ENCODE measurements at places on chromosomes 6 and 20. TPM values are rescaled to one million over a fixed set of nuclear protein-coding genes. Genes with fewer than 3 reads are reported as not detected.

The KIF6 gene
- total RNA-seq: 0.83 TPM

The CAGE1 gene
- total RNA-seq: under 0.01 TPM

The CD24 gene
- 0.26 TPM for total RNA-seq

The EDN1 gene
- 0.26 TPM for total RNA-seq

The REM1 gene
- total RNA-seq: not detected
